ENCODE measurements at places on chromosomes 12 and 14. TPM values are rescaled to one million over a fixed set of nuclear protein-coding genes. Genes with fewer than 3 reads are reported as not detected.

- DNase-seq, result no peak
Observed at GRCh38 chr14:91232603-91233002, 11.9 kb downstream of the GPR68 start.

- DNase-seq, result no peak
Observed at GRCh38 chr14:57391517-57392195, 1.3 kb downstream of the NAA30 start.

GRCh38 chr12:59874781-59875180 lies 279.0 kb downstream of the SLC16A7 start:
- no peak for DNase-seq

- no peak for DNase-seq
Observed at GRCh38 chr12:91555436-91556415, 373.1 kb upstream of the DCN start.

GRCh38 chr14:22422238-22422637 lies 166.8 kb downstream of the DAD1 start:
- no peak for DNase-seq

GRCh38 chr12:6861391-6861790 lies 5.9 kb upstream of the TPI1 start:
- no peak for DNase-seq

- DNase-seq, result peak; percentile 33
Observed at GRCh38 chr12:11576104-11576503, 73.4 kb upstream of the ETV6 start.

DNA sequence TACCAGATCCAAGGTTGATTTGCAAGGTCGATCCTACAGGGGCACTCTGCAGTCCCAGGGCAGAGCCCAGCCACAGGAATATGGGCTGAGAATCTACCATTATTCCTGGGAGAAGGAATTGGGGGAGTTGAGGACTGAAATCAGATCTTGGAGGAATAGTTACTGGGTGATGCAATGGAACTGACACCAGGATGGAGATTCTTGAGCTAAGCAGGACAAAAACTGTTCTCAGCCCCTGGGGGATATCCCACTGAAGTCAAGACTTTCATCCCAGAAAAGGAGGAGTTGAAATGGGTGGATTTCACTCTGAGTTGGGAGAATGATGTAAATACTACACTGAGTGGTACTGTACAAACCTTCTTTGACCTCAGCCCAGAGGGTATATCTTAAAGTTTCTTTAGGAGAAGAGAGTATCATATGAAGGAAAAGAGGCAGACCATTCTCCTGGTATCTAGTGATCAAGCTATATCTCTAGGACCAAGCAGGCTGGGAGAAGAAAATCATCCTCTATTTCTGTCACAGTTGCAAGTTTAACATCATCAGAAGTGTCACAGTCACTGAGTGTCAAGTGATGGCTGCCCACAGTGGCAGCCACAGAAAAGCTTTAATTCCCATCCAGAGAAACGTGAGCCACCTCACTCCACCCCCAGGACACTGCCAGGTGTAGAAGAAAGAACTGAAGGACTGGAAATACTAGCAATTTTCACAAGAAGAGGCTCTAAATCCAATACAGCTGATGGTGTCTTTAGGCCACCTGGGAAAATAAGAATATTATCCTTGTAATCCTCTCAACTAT lies 181.9 kb downstream of the NUAK1 start:
- DNase-seq, result no peak

ACSS3 gene
- 7.0 TPM for total RNA-seq

DNA sequence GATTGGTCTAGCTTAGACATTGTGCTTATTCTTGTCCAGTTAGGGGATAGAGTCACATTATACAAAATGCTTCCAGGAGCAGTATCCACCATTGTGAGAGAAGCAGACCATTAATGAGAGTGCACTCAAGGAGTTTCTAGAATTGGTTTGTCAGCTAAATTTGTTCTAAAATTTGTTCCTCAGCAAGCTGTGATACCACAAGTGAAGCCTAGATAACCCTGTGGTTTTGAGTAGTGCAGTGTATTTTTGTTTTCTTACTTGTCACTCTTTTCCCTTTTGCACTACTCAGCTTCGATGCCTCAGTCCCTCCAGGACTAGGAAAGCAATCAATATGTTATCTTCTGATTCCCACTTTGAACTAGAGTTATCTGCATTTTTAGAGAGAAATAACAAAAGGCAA lies 42.5 kb upstream of the AKAP6 start:
- DNase-seq, result no peak

- no peak for DNase-seq
Observed at GRCh38 chr14:72740504-72740961, 153.4 kb downstream of the DPF3 start.

GRCh38 chr12:119620490-119620889 lies 26.9 kb downstream of the TMEM233 start:
- no peak for DNase-seq

EAPP gene
- 73.8 TPM for total RNA-seq

APOF gene
- total RNA-seq, result 0.40 TPM

GRCh38 chr14:54355698-54356097 lies 41.1 kb upstream of the CDKN3 start:
- DNase-seq, result no peak

GRCh38 chr12:51811203-51812202 lies 37.0 kb downstream of the FIGNL2 start:
- no peak for DNase-seq

WDHD1 gene
- total RNA-seq, result 32.5 TPM

- no peak for DNase-seq
Observed at GRCh38 chr14:80658733-80659132, 282.8 kb downstream of the CEP128 start.

DNA sequence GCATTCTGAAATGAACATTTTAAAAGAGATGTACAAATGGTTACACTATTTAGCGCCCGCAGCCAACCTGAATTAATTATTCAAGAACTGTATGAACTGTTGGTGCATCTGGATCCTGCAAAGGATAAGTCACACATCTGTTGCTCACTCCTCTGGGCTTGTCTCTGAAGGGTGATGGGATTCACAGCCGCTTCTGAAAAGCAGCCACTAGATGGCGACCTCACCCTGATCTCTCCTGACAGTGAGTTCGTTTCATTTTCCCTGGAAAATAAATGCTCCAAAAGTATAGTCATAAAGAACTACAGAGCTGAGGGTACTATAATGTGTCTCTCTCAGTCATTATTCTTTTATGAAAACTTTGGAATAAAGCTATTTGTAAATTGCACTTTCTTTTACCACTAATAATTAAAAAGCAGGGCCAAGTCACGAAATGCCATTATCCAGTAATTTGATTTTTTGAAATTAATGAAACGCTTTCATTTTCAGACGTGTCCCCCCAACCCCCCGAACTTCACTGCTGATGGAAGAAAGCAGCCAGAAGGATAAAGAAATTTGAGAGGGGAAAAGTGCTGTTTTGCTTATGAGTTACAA lies 789.6 kb downstream of the NRXN3 start:
- peak; percentile 60 for DNase-seq

AICDA gene
- total RNA-seq, result not detected

LRRC23 gene
- 16.1 TPM for total RNA-seq

DNA sequence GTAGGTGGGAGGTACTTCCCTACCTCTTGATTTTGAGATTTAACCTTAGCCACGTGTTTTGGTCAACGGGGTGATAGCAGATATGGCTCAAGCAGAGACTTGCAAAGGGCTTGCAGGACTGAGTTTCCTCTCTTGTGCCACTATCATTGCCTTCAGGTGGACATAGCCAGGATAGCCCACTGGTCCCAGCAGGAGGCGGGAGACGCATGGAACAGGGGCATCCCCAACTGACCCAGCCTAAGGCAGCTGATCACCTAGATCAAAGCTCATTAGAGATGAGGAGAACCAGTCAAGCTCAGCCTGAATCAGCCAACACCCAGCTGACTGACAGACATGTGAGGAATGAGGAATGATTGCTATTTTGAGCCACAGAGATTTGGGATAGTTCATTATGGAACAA lies 49.6 kb downstream of the CALM1 start:
- no peak for DNase-seq

DEPDC4 gene
- 2.4 TPM for total RNA-seq

- no peak for DNase-seq
Observed at GRCh38 chr12:23415180-23415579, 534.3 kb downstream of the SOX5 start.

- no peak for DNase-seq
Observed at GRCh38 chr14:65361920-65362319, 50.6 kb upstream of the FUT8 start.

DNA sequence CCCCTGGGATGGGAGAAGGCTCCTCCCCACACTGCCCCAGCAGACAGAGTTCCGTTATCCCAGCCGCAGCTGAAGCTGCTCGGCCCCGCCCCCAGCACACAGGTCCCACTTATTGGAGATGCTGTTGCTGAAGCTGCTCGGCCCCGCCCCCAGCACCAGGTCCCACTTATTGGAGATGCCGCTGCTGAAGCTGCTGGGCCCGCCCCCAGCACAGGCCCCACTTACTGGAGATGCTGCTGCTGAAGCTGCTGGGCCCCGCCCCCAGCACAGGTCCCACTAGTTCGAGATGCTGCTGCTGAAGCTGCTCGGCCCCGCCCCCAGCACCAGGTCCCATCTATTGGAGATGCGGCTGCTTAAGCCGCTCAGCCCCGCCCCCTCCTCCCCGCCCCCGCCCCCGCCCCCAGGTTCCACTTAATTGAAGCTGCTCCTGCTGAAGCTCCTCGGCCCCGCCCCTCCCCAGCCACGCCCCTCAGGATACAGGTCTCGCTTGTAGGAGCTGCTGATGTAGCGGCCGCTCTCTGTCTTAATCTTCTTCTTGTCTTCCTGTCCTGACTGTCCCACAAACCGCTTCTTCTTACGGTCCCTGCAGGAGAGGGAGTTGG lies 12.0 kb downstream of the CFAP73 start:
- DNase-seq, result peak; percentile 61

GRCh38 chr12:90679674-90680073 lies 275.3 kb downstream of the CCER1 start:
- DNase-seq, result no peak

- DNase-seq, result no peak
Observed at GRCh38 chr12:124650912-124651311, 83.5 kb upstream of the NCOR2 start.

DNA sequence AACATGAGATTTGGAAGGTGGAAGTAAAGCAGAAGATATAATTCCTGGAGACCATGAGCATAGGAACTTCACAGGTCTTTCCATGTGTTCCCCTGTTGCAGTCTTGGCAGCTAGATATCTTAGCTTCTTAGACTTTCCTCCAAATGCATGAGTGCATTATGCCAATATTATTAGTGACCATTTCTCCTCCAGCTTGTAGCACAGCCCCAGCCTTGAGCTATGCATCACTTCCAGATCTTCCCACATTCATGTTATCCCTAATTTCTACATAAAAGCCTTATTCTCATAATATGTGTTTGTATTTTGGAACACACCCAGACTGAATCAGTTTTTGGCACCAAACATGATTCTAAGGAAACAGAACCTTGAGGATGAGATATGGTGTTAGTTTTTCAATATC lies 11.0 kb downstream of the CLEC2B start:
- DNase-seq, result no peak

AKAP6 gene
- total RNA-seq, result 2.1 TPM

SLC2A14 gene
- not detected for total RNA-seq

DNA sequence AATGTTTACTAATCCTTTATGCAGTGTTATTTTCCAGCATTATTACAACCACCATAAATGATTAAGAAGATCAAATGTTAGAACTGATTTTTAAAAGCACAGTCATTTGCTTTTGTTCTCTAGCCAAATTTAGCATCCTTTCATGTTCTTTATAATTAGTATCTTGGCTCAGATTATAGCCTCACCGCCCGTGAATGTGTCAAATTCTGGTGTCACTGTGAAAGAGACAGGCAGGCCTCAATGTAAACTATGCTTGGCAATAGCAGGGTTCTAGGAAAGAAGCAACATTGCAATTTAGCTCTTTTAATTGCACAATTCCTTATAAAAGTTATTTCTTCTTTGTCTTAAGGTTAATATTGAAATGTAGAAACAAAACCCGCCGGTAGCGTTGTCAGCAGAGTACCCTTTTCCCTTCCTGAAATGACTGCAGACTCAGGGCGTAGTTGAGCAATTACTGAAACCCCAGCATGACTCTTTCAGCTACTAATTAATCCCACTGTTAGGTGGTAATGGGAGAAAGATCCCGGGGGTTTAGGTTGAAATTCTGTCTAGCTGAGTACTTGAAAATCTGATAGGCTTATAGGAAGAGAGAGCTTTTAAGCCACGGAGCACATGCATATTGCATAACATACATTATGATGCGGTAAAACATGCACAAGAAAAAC lies 1600.5 kb upstream of the SEL1L start:
- no peak for DNase-seq

DNA sequence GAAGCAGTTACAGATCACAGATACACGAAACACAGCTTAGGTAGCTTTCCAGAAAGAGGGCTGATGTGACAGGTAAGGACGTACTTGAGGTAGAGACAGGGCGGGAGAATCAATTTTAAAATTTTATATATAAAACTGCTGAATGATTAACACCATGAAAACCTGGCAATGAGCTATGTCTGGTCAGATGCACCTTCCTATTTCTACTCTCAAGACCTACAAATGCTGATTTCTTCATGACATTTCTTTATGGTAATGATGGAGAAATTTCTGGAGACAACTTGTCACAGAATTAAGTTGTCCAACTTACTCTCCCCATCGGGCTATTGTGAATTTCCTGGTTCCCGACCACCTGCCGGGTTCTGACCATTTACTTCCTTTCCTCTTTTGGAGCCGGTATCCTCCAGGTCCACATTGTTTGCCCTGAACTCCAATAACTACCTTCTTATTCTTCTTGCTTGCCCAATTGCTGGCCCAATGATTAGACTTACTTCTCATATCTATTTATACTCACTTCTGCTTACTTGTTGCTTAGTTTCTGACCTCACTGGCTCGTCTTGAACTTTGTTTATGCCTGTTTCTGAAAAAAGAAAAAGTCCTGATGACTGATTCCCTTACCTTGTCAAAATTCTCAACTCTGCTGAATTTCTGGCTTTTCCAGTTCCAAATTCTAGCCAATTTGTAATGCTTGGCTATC lies 12.8 kb upstream of the ATP2B1 start:
- DNase-seq, result no peak

- no peak for DNase-seq
Observed at GRCh38 chr12:30696943-30697342, 1.3 kb upstream of the IPO8 start.

DNA sequence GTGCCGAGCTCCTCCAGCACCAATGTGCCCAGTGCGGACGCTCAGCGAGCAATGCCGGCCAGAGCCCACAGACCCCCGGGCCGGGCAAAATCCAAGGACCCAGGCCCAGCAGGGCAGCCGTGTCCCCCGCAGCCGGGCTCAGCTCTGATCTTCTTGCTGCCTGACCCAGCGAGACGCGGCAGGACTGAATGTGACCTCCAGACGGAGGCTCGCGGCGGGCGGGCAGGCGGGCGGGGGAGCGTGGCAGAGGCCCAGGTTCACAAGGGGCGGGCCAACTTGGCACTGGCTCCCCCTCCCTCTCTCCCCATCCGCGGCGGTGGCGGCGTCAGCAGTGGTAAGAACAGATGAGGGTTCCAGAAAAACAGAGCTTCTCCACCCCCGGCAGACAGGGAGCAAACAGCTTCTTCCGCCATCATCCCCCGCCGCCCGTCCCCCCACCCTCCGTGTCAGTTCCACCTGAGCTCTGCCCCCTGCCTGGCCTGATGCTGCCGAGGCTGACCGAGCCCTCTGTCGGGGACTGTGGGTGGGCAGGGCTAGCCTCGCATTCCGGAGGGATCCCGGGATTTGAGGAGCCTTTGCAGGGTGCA lies 94.3 kb downstream of the RFLNA start:
- peak; percentile 95 for DNase-seq

Data from Daoy (cell line).